ENCODE measurements at places on chromosomes 16 and 17.

GRCh38 chr16:10182222-10183053, at the start of gene GRIN2A:
Gene GRIN2A (minus strand): TSS chr16:10182428. CDS start chr16:10180411, 2,017 bp downstream.
- DNase-seq: no peak

- DNase-seq: no peak
Measured at GRCh38 chr17:38617967-38618760, 12.4 kb upstream of the SRCIN1 start.

DNA sequence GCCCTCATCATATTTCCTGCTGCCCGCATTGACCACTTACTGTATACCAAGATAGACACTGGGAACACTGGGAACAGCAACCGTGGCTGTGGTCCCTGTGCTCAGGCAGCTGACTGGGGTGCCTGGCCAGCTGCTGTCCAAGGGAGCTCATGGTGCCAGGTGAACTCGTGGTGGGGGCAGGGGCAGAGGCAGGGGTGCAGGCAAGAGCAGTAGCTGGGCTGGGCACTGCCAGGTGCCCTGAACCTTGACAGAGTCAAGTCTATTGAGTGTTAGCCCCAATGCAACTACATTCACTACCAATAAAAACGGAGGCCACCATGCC, 202.5 kb downstream of the C16orf78 start:
- DNase-seq: no peak

DNA sequence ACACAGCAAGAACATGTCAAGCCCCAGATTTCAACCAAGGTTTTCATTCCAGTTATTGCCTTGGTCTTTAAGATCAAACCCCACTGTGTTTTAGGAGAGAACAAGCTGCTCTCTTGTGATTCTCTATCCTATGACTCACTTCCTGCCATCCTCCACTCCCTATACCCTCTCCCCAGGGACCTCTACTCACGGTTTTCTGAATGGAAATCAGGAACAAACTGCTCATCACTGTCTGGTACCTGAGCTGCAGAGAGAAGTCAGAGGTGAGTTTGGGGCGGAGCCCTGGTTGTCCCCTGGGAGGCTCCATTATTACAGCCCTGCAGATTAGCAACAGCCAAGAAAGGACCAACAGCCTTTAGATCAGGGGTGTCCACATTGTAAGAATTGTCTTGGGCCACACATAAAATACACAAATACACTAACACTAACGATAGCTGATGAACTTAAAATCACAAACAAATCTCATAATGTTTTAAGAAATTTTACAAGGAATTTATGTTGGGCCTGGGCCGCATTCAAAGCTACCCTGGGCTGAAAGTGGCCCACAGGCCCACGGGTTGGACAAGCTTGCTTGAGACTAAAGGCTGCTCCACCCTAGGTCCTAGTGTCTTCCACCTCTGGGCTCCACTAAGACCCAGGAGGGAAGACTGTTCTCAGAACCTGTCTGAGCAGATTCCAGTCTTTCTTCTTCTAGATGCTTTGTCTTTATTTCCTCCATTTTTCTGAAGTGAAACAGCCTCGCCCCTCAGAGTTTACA, 9.7 kb downstream of the ETV4 start:
- no peak for DNase-seq

GRCh38 chr16:56861092-56861610, 3.9 kb upstream of the SLC12A3 start:
- DNase-seq: no peak

- DNase-seq: no peak
Measured at GRCh38 chr17:80592243-80592642, 47.6 kb downstream of the RPTOR start.

DNA sequence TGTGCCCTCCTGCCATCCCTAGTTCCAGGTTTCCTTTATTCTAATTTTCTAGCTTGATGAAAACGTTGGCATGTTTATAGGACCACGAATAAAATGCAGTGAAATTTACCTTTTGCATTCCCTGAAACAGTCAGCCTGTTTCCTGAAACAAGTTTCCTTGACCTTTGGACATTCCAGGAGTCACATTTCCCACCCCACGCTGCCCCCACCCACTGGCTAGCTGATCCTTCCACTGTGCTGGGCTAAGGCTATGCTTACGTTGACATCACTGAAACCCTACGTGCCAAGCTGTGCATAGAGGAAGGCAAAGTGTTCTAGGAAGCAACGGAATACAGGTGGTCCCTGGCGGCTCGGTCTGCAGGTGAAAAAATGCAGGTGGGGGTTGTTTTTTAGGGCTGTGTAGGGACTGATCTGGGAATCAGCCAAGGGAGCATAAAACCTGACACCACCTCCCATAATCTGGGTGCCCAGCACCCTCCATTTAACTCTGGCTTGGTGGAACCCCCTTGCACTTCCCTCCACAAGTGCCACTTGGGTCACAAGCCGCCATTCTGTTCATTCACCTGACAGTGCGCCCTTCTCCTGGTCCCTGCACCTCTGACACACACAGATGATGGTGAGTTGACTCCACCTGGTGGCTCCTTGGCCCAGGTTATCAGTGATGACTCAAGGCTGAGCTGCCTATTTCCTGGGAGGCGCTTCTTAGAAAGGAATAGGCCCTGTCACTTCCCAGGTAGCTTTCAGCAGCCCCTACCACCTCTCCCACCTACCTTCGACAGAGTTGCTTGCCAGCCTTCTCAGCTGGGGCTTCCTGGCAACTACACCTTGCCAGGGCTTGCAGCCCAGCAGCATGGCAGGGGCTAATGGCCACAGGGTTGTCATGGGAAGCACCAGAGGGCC, 83.7 kb downstream of the N4BP1 start:
- peak; percentile 70 for DNase-seq

- DNase-seq: no peak
Measured at GRCh38 chr17:68351395-68351794, 60.1 kb downstream of the ARSG start.

DNA sequence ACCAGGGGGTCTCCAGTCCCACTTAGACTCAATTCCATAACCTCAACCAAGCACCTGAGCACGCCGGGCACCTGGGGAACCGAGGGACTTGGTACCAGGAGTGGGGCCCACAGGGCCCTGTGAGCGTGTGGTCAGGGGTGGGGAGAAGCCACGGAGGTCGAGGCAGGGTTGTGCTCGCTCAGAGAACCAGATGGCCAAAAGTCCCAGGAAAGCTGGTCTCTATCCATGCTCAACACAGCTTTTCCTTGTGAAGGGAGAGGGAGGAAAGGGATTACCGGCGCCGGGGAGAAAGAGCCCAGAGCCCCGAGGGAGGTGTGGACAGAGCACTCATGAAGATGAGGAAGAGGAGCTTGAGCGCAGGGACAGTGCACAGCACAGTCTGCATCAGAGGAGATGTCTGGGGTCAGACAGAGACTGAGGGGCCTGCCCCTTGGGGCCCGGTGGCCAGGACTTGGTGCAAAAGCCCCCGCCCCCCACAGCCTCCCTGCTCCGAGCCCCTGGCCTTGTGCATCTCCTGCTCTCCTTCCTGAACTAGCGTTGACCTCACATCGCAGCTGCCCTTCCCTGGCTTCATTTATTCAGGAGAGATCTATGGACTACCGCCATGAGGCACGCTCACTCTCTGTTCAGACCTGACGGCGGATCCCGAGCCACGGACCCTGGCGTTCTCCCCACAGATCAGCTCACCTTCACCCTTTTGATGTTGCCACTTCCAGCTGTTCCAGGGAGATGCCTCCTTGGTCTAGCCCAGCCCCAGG, 355.4 kb upstream of the TNRC6C start:
- DNase-seq: no peak

GRCh38 chr16:10136916-10137315, 45.3 kb downstream of the GRIN2A start:
- DNase-seq: no peak

DNA sequence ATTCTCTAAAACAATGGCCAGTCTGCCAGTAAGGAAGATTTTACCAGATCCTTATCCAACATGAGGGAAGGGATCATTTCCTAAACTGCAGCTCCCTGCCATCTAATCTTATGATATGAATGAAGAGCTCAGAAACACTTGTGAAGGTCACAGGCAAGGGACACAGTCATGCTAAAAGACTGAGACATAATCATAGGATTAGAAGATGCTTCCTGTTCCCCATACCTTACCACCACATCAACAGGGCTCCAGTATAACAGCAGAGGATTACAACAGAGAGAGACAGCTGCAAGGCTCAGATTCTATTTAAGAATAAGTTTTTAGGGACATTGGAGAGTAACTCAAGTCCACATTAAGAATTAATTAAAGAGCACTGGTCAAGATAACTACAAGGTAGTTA, 93.3 kb downstream of the BRIP1 start:
- DNase-seq: no peak

- peak; percentile 46 for DNase-seq
Measured at GRCh38 chr16:73154063-73154870, 106.3 kb upstream of the ZFHX3 start.

DNA sequence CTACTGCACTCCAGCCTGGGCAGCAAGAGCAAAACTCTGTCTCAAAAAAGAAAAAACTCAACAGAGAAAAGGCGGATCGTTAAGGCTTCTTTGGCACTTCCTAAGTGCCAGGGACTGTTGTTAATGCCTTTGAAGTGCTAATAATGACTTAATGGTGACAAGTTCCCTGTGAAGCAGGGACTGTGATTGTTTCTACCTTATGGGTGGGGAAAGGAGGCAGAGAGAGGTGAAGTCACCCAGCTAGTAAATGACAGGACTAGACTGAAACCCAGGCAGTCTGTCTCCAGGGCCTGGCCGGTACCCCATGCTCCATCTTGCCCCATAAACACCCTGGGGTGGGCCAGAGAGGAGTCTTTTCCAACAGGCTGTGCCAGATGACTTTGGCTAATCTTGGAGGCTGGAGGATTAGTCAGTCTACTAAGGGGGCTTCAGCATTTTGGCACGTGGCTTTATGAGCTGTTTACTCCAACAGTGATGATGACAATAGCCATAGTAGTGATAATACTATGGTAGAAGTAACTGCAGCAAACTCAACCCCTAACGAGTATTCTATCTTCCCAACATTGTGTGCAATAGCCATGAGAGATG, 26.9 kb downstream of the ABCC1 start:
- no peak for DNase-seq

DNA sequence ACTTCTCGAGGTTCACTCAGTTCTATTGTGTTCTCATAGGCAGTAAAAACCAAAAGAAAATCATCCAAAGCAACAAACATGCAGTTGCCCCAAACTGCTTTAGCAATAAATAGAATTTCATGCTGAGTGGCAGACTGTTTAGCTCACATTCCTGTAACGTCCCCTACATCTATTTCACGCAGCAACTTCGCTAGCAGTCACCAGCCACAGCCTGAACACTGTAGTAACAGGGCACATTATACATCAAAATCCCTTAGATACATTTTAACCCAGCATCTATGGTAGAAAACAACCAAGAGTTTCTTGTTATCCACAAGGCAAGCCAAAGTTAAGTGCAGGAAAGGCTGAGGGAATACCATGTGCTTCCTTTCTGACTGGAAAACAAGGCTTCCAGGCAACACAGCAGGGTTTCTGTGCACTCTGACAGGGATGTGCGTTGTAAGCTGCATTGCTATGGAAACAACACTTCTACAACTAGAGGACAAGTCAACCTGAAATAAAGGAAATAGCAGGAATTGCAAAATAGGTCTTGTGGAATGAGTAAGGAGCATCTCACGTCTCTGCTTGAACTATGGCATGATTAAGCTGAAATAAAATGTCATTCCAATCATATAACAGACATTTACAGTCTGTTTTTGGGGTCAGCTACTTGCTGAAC, 55.4 kb downstream of the CFDP1 start:
- DNase-seq: no peak

GRCh38 chr16:68503334-68503733, 35.8 kb upstream of the ZFP90 start:
- no peak for DNase-seq

Measured in mucosa of gallbladder (tissue), 1 donor.